SHP77 (cell line): ENCODE measurements at places on chromosomes 6 and 20.

- DNase-seq, result no peak
Observed at GRCh38 chr6:106517706-106518105, 111.6 kb downstream of the RTN4IP1 start.

DNA sequence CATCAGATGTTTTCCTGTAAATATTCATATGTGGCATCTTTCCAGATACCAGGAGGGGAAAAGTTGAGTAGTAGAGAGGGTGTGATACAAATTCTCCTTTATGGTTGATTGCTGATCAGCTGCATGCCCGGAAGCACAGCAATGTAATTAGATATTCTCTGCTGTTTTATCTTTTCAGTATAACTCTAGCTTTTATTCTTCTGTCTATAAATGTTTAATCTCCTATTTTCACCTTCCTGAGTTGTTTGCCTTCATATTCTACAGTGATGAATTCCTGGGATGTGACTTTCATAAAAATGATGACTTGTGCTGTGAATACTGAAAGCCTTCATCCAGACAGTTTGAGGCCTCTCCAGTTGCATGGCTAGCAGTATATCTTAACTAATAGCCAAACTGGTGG is 53.7 kb downstream of the SH3BGRL2 start:
- no peak for DNase-seq

GRCh38 chr6:98716341-98716740 is 118.0 kb upstream of the POU3F2 start:
- DNase-seq, result no peak

GRCh38 chr20:24872291-24873024 is 76.6 kb upstream of the CST7 start:
- DNase-seq, result no peak

- no peak for DNase-seq
Observed at GRCh38 chr6:105881608-105882007, 204.5 kb upstream of the PRDM1 start.

DNA sequence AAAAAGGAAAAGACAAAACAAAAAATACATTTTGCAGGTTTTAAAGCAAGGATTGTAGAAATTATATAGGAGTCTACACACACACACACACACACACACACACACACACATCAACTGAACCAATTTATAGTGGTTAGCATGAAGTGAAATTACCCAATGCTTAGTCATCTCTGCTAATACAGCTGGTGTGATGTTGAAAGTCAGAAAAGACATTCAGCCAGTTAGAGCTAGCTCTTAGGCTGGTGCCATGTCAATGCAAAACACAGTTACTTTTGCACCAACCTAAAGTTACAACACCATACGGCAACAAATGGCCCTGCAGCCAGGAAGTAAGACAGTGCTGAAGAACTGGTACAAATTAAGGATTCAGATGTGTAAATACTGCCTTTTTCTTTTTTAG is 15.2 kb downstream of the FAM210B start:
- DNase-seq, result no peak

GRCh38 chr6:112087916-112088315 is 525 bp downstream of the FAM229B start:
- DNase-seq, result no peak

- DNase-seq, result no peak
Observed at GRCh38 chr6:23494367-23494766, 631.6 kb upstream of the NRSN1 start.

GRCh38 chr6:132819405-132820161 is 5.2 kb downstream of the RPS12 start:
- no peak for DNase-seq

DNA sequence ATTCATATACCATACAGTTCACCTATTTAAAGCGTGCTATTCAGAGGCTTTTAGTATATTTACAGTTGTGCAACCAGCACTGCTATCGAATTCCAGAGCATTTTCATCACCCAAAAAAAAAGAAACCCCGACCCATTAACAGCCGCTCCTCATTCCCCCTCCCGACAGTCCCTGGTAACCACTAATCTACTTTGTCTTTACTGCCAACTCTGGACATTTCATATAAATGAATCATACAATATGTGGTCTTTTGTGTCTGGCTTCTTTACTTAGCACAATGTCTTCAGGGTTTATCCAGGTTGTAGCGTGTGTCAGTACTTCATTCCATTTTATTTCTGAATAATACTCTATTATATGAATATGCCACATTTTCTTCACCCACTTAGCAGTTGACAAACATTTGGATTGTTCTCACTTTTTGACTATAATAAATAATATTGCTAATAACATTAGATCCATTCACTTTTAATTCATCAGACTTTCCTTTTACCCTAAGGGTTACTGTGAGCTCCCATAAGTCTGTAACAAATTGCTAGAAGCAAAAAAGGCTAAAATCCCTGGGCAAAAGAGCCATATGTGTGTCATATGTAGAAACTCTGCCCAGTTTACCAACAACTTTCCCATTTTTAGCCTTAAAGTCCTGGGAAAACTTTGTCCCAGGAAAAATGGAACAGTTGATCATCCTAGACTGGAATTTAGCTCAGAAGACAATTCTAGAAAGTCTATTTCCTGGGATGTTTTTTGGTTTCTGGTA is 23.2 kb upstream of the ROS1 start:
- no peak for DNase-seq

GRCh38 chr6:22072949-22073348 is 223.9 kb downstream of the PRL start:
- DNase-seq, result no peak

- no peak for DNase-seq
Observed at GRCh38 chr6:36104836-36105235, 25.5 kb upstream of the MAPK13 start.

- no peak for DNase-seq
Observed at GRCh38 chr6:121497970-121498375, 62.5 kb downstream of the GJA1 start.

GRCh38 chr6:37632989-37633550 is 64.6 kb downstream of the MDGA1 start:
- DNase-seq, result no peak

DNA sequence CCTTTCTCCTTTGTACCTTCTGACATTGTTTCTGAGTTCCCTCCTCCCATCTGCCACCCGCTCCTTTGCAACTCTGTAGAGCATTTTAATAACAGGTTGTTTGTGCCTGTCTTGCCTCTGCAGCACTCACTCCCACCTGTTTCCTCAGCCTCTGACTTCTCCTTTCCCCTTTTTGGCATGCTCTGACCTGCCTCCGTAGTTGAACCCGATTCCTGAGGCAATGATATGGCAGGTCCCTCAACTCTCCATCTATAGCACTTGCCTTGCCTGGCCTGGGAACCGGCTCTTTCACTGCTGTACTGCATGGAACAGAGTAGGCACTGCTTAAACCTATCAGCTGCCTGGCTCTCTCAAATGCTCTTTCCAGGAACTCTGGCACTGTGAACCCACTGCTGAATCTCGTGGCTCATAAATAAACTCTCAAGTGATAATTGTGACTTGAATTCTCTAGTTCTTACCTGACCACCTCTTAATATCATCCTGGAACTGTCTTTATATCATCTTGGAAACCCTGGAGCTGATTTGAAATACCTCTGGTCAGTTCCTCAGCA is 50.3 kb downstream of the UTRN start:
- no peak for DNase-seq

- no peak for DNase-seq
Observed at GRCh38 chr6:16729183-16729691, 32.0 kb downstream of the ATXN1 start.

GRCh38 chr6:79236711-79237110 is 2.2 kb upstream of the HMGN3 start:
- DNase-seq, result no peak

DNA sequence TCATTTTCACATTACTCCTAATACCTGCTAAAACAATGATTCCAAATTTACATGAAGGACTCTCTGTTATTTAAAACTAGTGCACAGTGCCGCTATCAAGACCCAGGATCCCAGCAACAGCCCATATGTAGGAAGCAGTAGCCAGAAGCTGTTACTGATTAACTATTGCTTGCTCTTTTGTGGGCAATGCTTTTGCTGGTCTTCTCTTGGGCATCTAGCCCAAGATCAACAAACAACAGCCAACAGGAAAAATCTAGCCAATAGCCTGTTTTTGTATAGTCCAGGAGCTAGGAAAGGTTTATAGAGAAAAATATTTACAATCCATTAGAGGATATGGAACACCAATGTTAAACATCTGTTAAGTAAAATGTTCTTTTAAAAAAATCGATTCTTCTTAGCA is 22.1 kb upstream of the TENT5A start:
- no peak for DNase-seq

GRCh38 chr6:50945789-50946188 is 127.1 kb downstream of the TFAP2B start:
- no peak for DNase-seq

DNA sequence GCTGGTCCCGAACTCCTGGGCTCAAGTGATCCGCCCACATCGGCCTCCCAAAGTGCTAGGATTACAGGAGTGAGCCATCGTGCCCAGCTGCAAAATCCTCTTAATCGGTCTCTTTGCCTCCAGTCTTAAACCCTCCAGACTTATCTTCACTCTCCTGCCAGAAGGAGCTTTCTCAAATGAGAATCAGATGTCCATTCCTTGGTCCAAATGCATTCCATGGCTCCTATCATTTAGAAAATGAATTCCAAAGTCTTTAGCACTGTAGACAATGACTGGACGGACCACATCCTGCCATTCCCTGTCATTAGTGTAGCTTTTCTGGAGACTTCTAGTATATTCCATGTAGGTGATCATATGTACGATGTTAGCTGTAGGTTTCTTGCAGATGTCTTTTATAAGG is 141.9 kb downstream of the ID4 start:
- DNase-seq, result no peak

GRCh38 chr20:7505835-7506221 is 434.4 kb downstream of the HAO1 start:
- DNase-seq, result no peak

- DNase-seq, result no peak
Observed at GRCh38 chr6:31422587-31422986, 19.2 kb downstream of the MICA start.

- DNase-seq, result no peak
Observed at GRCh38 chr6:54053881-54054391, 57.3 kb upstream of the MLIP start.

DNA sequence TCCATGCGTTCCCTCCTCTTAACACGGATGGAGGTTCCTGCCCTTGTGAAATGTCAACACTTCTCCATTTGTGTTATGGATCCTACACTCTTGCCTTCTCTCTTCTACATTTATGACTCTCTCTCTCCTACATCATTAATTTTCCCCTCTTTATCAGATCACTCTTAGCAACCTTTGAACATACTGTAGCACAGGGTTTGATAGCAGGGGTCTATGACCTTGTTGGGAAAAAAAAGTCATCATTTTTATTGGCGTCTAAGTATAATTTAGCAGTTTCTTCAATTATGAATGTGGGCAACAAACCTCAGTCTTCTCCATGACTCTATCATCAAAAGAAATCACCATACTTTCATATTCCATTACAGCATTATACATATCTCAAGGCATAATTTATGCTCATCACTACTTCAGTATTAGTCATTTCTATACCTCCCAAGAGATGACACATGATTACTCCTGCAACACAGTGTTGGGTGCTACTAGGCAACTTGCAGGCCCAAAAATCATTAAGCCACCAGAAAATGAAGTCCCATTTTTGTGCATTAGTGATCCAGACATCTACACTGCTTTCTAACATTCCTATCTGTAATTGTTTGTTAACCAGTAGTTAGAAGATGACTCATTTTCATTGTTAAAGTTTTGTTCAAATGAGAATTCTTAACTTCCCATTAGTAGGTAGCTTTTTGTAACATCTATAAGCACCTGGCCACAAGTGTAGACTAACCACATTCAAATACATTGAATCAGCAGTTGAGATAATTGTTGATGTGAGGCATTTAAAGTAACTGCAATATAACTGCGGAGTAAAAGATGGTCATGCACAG is 9.5 kb downstream of the CYP39A1 start:
- DNase-seq, result no peak

GRCh38 chr20:34193051-34193450 is 48.2 kb upstream of the ASIP start:
- DNase-seq, result no peak

- DNase-seq, result no peak
Observed at GRCh38 chr6:43695967-43696291, 8.3 kb upstream of the MRPS18A start.

DNA sequence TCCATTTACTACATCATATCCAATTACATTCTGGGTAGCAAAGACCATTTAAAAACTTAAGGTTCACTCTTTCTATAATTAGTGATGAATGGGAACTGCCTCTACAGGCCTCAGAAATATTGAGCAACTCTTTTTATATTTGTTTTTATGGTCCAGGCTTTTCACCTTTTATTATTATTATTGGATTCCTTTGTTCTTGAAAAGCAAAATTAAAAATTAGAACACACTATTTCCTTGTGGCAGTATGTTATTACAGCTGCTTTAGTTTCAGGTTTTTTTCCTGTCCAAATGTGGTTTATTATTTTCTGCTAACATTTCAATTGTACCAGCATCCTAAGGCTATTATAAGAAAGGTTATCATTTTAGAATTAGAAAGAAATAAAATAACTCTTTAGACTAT is 150.1 kb downstream of the FARS2 start:
- no peak for DNase-seq

DNA sequence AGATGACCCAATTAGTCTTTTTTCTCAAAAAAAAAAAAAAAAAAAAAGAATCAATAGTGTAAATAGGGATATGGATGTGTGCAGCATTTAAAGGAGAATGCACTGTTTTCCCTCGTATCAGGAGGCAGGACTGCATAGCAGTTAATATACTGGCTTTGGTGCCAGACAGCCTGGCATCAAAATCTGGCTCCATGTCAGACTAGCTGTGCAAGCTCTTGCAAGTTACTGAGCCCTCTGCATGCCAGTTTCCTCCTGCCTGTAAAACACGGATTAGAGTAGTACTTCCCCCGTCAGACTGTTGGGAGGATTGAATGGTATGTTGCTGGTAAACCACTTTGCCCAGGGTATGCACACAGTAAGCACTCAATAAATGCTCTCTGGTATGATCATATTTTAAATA is 594.2 kb upstream of the CHD6 start:
- DNase-seq, result no peak

GRCh38 chr20:62031462-62032092 is 34.1 kb downstream of the TAF4 start:
- DNase-seq, result no peak

DNA sequence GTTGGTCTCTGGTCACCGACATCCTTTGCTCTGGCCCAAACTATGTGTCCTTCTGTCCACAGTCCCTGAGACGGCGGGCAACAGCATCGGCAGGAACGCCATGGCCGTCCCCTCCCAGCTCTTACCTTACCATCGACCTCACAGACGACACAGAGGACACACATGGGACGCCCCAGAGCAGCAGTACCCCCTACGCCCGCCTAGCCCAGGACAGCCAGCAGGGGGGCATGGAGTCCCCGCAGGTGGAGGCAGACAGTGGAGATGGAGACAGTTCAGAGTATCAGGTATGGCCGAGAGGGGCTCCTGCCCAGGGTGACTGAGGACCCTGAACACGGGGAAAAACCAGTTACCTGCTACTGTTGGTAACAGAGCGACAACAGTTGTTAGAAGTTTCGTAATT is 25.0 kb downstream of the DNMT3B start:
- no peak for DNase-seq

- DNase-seq, result no peak
Observed at GRCh38 chr20:54229566-54230160, 21.8 kb downstream of the PFDN4 start.

- no peak for DNase-seq
Observed at GRCh38 chr6:152651986-152652385, 14.8 kb upstream of the SYNE1 start.

GRCh38 chr6:51474022-51474975 is 613.1 kb downstream of the PKHD1 start:
- DNase-seq, result peak; percentile 10

GRCh38 chr20:63787302-63787701 is 43.8 kb downstream of the ZBTB46 start:
- no peak for DNase-seq

GRCh38 chr6:147586044-147586443 is 77.6 kb downstream of the SAMD5 start:
- DNase-seq, result no peak
